ENCODE measurements at places on chromosomes 1 and 21. TPM values are rescaled to one million over a fixed set of nuclear protein-coding genes. Genes with fewer than 3 reads are reported as not detected.

The CELA2A gene
- not detected for total RNA-seq

The ZSWIM5 gene
- total RNA-seq = 0.11 TPM

The TMEM61 gene
- 0.42 TPM for total RNA-seq

The LAD1 gene
- total RNA-seq = 6.4 TPM

The ERVH48-1 gene
- not detected for total RNA-seq

The GPR37L1 gene
- not detected for total RNA-seq

The NTNG1 gene
- total RNA-seq = 4.9 TPM

The PGLYRP4 gene
- total RNA-seq = not detected

The VSIG8 gene
- not detected for total RNA-seq

The C1orf174 gene
- total RNA-seq = 30.7 TPM

The MMP23B gene
- total RNA-seq = 0.08 TPM

The FAM76A gene
- total RNA-seq = 8.9 TPM
